ENCODE measurements at places on chromosomes 6 and 20.

DNA sequence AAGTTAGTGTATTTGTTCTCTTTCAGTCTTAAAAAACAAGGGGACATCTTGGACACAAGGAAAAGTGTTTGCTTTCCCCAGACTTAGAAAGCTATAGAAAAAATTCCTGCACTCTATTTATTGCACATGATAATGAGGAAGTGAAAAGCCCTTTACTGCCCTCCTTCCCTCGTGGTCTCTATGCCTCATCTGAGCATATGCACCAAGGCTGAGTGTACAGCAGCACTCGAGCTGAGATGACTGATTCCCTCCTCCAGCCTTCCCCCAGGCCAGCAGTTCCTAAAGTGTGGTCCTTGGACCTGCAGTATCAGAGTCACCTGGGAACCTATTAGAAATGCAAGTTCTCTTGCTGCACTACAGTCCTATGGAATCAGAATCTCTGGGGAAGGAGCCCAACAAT, 14.3 kb upstream of the LAMP5 start:
- DNase-seq, result no peak

DNA sequence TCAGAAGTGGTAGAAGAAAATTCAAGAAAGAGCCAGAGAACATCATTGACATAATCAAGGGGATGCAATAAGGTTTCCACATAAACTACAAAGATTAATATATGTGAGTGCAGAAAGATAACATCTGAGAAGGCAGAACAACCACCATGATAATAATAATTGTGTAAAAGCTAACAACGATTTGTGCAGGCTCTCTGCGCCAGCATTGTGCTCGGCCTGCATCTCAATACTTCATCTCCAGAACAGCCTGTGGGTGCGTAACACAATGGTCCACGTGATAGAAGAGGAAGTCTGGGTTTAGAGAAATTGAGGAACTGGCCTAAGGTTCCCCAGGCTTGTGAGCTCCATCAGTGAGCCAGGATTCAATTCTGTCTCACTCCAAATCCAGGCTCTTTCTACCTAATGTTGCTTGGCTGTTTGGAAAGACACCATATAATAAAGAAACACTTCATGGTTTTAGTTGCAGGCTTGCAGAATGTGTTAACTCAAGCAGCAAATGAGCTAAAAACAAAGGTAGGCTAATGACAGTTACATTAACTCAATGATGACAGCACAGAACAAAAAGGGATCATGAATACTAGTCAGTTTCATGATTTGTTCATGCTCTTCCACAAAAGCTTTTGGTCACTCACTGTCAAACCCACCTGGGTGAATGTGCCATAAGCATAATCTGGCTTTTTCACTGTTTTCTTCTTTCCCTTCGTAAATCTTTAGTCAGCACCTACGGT, 71.2 kb downstream of the LY86 start:
- DNase-seq, result no peak

- no peak for DNase-seq
Measured at GRCh38 chr20:19588241-19588640, 169.8 kb upstream of the RIN2 start.

DNA sequence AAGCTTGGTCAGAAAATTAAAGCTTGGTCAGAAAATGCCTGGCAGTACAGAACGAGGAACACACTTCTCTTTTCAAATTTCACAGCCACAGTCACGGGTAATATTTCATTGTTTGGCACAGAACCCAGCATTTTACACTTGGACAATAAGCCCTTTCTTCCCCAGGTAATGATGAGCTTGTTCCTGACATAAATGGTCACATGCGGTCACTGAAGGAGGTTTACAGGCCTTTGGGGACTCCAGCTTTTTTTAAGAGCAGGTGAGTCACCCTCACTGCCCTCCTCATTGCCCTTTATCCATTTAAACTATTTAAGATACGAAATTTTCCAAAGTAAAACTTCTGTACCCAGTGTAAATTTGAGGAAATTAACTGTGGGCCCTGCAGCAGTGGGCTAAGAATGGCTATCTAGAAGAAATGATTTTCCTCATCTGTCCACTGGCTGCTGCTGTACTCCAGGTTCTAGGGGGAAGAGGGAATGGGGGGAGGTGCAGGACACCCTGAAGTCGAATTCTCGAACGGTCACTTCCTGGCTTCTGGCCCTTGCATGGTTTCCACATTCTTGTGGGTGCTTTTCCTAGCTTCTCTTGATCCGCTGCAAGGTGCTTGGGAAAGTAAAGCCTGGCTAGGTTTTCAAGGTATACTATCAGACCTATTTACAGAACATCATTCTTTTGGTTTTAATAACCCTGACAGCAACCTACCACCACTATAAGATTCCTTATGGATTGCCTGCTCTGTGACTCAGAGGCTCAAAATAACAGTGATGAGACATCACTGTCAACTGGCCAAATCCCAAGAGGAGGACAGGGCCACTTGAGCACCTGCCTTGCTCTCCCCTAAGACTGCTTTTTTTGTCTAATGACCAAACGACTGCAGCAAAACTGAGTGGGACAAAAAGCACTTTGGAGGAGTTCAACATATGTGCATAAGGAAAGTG, 75.8 kb downstream of the PREP start:
- DNase-seq, result no peak

Measured in cardiac septum (tissue), 1 donor.